ENCODE measurements at places on chromosomes 11 and 22. TPM values are rescaled to one million over a fixed set of nuclear protein-coding genes. Genes with fewer than 3 reads are reported as not detected.
A peak's percentile ranks its signal among the peaks of the same experiment; 100 is the strongest.

- no peak for ATAC-seq
These were observed 37.3 kb upstream of the TECTA start for GRCh38 chr11:121063728-121064127.

DNA sequence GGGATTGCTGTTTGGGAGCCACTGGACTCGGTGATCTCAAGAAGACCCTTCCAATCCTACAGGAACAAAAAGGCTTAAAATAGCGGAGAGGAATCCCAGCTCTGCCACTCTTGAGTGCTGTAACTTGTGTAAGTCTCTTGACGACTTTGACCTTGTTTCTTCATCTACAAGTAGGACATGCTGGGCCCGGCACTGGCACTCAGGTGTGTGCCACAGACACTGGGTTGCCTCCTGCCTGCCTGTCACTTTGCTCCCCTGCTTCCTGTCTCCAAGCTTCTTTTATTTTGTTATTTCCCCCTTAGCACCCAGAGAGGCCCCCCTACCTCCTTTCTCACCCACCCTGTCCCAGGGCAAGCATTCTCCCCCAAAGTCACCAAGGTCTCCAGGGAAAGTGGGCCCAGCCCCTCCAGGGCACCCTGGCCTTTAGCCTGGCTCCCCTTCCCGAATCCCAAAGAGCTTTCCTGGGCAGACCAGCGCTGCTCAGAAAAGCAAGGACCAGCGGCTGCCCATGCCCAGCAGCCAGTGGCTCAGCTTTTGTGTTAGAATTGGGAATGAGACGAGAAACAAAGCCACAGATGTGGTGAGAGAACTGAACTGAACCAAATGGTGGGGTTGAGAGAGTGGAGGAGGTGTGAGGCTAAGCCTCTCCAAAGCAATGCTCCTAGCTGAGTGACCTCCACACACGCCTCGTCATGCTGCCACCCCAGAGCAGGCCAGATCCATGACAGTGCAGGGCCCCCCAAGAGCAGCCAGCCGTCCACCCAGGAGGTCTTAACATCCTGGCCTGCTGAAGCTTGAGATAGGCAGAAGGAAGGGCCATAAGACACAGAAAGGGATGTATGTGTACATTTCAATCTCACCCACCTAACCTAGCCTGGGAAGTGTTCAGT is 4.5 kb downstream of the TRIM29 start:
- no peak for ATAC-seq

- no peak for ATAC-seq
These were observed 6.1 kb upstream of the RNASEH2C start for GRCh38 chr11:65726660-65727059.

DNA sequence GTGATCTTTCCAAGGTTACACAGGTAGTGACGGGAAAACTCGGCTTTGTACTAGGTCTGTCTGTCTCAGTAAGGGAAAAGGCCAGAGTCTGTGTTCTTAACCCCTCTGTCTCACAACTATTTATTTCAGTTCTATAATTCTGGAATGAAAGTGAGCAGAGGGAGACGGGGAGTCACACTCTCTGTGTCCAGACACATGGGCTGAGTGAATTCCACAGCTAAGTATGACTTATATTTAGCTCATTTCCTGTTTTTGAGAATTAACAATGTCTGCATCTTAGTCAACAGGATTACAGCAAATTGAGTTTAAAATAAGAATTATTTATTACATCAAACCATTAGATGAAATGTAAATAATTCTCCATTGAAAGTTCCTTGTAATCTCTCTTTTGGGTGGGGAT is 62.5 kb upstream of the OR4B1 start:
- ATAC-seq: peak; percentile 61

DNA sequence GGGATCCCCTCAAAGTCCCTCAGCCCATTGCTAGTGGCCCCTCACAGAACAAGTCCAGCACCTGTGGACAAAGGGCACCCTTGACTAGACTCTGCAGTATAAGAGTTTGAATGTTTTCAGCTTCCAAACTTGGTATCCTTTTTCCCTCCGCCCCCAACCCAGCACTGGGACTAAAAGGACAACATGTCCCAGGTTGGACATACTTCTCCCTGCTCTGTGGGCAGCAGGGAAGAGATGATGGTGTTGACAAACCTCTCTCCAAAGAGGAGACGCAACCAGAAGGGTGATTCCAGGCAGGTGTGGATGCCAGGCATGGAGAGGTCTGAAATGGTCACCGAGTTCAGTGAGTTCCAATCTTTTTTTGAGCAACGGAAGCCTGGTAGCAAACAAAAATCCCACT is 4.5 kb upstream of the MYOD1 start:
- ATAC-seq: no peak

DNA sequence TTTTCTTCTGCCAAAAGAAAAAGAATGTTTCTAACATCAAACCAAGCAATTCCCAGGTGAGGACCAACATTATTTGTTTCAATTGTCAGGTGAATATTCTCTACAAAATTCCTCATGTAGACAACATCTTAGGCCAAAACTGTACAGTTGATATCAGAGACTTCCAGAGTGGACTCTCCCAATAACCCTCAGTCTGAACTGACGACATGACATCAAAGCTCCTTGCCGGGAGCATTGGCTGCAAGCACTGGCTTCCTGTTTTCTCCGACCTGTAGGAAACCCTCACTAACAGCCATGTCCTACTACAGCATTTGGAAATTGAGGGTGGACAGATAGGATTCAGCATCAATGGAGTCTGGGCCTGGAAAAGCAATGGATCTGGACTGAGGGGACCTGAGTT is 30.5 kb upstream of the MRGPRX1 start:
- ATAC-seq: no peak

DNA sequence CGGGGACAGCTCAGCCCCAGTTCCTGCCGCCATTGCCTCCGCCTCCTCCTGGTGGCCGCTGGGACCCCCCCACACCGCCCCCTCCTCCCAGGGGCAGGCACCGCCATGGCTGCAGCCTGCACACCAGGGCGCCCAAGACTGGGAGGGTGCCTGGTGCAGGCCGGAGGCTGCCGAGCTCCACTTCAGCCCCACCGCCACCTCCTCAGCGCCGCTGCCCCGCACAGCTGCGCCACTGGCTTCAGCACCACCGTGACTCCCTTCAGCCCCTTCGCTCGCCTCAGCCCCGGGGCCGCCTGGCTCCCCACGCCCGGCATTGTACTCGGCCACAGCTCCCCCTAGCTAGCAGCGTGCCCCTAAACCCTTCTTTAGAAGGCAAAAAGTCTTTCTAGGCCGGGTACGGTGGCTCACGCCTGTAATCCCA is 131.1 kb downstream of the CRYBB2 start:
- no peak for ATAC-seq

DNA sequence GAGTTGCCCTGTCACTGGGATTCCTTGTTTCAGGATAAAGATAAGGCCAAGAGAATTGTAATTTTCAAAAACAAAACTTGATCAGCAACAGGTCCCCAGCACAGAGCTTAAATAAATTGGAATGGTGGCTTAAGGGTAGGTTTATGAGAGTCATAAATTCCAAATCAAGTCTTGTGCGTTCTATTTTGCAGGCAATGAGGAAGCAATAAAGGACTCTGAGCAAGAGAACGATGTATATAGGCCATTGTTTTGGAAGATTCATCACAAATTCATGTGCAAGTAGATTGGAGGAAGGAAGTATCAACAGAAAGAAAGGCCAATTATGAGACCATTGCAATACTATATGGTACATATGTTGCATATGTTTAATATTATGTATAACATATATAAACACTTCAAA is 65.7 kb upstream of the PGR start:
- ATAC-seq: no peak

- ATAC-seq: no peak
These were observed 55.7 kb upstream of the EMID1 start for GRCh38 chr22:29149841-29150555.

Gene DDIAS
- total RNA-seq: 6.1 TPM

All from activated T-helper 17 cell treated with anti-CD3 and anti-CD28 coated beads, Interleukin-2, amount 50 U/mL, for 72 hours (primary cell).